ENCODE measurements at places on chromosomes 11 and 22.

DNA sequence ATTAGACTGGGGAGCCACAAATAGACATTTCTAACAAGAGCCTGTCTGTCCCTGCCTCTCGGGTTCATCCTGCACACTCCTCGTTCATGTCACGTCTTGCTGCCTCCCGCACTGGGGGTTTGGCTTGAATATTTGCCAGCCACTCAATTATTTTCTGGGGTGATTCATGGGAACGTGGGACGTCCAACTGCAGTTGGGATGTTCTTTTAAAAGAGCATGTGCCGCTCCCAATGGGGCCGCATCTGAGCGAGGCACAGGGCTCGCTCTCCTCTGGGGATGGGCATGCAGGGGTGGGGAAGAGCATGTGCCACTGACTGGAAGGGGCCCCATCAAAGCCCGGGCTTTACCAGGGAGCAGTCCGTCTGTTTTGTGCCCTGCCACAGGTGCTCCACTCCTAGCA lies 43.4 kb downstream of the PARVG start:
- DNase-seq, result no peak

- DNase-seq, result no peak
These were observed 25.2 kb upstream of the OR8B8 start for GRCh38 chr11:124470561-124471227.

GRCh38 chr11:18669711-18670110 lies 28.9 kb upstream of the TMEM86A start:
- no peak for DNase-seq

GRCh38 chr11:124612567-124613246 lies 1.5 kb downstream of the PANX3 start:
- no peak for DNase-seq

- no peak for DNase-seq
These were observed 159.7 kb downstream of the FAT3 start for GRCh38 chr11:92384358-92384757.

- DNase-seq, result no peak
These were observed 38.6 kb upstream of the CELSR1 start for GRCh38 chr22:46575911-46576555.

DNA sequence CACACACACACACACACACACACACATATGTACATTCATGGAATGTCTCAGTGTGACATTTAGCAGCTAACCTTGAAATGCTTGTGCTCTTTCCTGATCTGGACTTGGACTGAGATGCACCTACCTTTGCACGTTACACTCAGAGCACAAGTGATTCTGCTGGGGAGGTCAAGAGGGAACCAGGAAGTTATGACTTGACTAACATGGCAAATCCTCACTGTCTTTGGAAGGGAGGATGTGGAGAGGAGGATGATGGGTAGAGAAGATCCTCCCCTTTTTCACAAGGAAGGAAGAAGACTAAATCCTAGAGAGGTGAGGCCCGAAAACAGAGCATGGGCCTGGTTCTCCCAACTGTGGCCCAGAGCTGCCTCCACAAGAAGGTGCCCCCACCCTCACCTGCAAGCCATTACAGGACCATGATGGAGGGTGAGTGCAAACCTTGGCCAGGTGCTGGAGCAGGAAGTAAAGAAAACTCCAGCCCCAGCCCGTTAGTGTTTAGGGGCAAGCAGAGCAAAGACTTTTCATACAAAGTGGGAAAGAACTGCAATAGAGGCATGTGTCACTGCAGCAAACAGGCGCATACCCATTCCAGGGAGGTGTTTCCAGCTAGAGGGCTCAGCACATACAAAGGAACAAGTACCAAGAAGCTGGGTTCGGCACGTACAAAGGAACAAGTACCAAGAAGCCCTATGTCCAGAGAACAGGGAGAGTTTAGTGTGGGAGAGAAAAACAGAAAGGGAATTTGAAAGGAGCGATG lies 26.4 kb downstream of the SCN4B start:
- no peak for DNase-seq

GRCh38 chr11:108491936-108492335 lies 6.2 kb downstream of the POGLUT3 start:
- no peak for DNase-seq

- DNase-seq, result no peak
These were observed 32.2 kb upstream of the POGLUT3 start for GRCh38 chr11:108530426-108530825.

GRCh38 chr11:66015454-66015881 lies 3.7 kb downstream of the CST6 start:
- no peak for DNase-seq

DNA sequence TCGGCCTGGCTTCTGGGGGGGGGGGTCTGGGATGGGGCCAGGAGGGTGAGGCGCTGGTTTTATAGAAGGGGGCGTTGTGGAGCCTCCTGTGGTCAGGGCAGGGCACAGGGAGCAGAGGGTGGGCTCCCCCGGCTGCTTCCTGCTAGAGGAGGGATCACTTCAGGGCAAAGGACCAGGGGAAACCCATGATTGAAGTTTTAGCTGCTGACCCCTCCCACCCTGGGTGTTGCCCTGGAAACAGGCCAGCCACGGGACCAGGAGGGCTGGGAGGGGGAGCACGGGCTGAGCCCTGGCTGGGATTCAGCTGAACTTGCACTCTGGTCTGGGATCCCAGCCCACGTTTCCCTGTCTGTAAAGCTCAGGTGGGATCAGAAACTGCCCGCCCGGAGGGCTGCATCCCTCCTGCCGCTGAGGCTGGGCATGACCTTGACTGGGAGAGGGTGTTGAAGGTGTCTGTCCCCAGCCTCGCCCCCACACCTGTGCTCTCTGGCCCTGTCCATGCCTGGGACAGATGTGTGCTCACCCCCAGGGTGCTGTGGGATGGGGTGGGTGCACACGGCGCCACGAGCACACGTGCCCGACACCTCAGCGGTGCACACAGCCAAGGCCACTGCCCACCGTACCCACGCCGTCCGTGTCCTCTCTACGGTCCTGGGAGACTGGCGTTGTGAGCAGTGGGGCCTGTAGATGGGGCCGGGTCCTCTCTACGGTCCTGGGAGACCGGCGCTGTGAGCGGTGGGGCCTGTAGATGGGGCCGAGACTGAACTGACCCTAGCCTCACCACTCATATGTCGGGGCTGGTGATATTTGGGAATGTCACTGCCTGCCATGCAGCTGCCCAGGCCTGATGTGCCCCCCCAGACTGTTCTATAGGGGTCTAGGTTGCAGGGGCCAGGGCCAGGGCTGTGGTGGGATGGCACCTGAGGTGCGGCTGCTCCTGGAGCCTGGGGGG lies 2.3 kb downstream of the TSPAN4 start:
- no peak for DNase-seq

GRCh38 chr11:124846070-124846673 lies 19.1 kb upstream of the ROBO3 start:
- DNase-seq, result no peak

DNA sequence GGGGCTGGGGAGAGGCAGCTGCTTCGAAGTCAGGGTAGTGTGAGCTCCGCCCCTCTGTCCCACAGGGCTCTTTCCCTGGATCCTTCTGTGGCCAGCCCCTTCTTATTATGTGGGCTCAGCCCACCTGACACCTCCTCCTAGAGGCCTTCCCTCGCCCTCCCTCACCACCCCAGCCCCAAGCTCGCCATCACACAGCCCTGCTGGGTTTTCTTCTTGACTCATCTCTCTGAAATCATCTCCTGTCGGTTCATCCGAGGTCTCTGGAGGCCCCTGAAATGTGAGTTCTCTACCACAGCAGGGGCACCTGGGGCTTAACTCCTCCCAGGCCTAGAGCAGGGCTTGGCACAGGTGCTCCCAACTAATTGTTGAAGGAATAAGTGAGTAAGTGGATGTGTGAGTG lies 65.2 kb downstream of the CACNA1I start:
- no peak for DNase-seq

DNA sequence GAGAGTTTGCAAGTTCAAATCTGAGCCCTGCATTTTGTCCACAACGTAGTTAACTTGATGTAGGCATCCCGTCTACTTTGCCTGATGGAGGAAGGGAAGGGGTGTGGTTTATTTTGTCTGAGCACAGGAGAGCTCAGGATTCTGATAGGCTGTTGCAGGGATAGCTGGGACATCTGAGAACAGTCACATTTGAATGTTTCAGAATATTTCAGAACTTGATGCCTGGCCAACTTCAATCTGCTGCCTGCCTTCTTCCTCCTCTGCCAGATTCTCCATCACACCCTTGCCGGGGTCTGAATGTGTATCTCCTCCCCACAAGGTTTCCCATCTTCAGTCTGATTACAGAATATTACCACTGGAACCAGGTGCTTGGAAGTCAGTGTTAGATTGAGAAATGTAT lies 51.6 kb downstream of the NTM start:
- DNase-seq, result no peak

GRCh38 chr22:50530580-50530876 lies 716 bp upstream of the TYMP start:
- DNase-seq, result no peak

GRCh38 chr11:9601037-9601875 lies 27.8 kb downstream of the WEE1 start:
- no peak for DNase-seq

- peak; percentile 23 for DNase-seq
These were observed 103.2 kb downstream of the ETS1 start for GRCh38 chr11:128484172-128484571.

DNA sequence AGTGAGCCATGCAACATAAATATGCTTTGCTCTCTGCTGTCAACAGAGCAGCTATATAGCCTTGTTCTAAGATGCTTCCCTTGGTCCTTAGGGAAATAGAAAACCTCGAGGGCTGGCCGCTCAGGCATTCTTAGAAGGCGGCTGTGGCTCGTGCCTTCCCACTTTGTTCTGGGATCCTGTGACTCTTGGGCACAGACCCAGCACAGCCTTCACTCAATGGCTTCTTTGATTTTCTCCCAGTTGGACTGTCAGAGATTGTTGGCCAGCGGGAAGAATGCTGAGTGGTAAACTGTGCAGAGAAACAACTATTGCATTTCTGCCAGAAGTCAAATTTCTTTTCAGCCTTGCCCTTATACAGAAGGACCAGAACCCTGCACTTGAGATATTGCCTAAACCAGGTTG lies 9.5 kb upstream of the MICAL2 start:
- DNase-seq, result no peak

DNA sequence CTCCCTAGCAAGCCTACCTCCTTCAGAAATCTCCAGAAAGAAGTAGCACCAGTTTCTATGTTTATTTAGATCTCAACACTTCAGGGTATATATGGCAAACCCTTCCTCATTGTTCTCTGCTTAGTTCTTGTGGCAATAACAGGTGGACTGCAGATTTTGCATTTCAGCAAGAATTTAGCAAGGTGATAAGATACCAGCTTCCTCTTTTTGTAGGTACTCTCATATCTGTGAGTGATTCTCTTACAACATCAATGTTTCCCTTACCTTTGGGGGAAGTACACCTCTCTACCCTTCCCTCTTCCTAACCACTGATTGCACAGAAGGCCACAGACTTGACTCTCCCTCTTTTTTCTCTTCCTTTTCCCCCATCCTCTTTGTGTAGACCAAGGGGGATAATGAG lies 230.9 kb upstream of the SESN3 start:
- DNase-seq, result no peak

DNA sequence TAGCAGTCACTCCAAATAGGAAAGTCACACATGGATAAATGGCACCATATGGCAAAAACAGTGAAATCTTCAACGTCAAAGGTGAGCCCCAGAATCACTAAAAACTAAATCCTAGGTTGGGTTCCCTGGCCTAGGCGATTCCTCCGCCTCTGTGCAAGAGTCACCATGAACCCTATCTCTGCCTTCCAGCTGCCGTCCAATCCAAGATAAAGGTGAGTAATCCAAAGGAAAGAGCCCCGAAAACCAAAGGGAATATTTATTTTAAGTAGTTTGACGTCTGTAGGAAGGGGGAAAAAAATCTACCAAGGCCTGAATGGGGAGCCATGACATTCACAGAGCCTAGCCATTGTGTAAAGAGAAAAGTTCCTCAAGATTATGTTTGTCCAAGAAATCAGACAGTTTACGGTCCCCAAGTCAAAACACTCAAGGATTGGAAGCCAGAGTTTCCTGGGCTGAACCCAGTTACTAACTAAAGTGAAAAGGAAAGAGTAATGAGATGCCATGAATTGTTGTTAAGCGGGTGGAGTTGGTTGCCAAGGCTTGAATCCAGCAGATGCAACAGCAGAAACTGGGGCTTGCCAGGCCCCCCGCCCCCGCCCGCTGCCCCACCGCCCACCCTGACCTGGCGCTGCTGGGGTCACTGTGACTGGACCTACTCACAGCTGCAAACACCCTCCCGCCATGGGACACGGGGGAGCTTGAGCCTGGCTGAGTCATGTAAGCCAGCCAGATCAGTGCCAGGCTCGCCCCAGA lies 39.7 kb upstream of the ETS1 start:
- no peak for DNase-seq

- peak; percentile 74 for DNase-seq
These were observed 328.8 kb upstream of the PITPNB start for GRCh38 chr22:28247667-28248363.

- no peak for DNase-seq
These were observed 100.7 kb downstream of the NAV2 start for GRCh38 chr11:19813158-19813879.

DNA sequence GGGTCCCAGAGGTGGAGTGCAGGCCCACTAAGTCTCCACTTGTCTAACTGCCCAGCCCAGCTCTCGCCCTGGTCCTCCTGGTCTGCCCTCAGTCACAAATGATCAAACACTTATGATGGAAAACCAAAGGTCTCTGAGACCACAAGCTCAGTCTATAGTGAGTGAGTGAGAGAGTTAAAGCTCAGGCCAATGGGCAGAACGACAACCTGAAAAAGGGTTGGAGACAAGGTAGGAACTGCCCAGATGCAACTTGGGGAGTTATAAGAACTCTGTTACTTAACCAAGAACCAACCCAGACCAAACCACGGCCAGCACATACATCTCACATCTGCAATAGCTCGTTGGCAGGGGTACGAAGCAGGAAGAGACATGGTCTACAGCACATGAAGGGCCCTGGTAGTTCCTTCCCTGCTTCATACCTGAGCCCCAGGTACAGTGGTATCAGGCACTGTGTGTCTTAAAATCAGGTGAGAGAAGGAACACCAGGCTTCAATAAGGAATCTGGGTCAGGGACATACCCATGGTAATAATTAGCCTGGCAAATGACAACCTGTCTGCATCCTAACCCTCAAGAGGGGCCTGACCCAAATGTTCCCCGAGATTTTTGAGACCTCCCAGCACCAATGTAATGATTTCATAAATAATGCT lies 35.7 kb downstream of the SERPIND1 start:
- no peak for DNase-seq

DNA sequence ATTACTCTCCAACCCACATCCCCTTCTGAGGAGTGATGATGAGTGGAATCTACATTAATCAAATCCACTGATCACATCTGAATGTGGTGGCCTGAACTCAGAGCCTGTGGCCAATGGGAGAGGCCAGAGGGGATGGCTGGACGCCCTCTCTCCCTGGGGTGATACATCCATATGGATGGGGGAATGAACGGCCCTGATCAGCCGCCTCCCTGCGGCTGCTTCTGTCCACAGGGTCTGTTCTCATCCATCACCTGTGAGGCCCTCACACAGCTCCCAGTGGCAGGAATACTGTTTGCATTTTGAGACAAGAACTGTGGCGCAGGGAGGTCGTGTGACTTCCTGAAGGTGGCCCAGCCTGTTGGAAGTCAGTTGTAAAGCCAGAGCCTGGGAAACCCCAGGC lies 78.3 kb upstream of the SHISAL1 start:
- no peak for DNase-seq

DNA sequence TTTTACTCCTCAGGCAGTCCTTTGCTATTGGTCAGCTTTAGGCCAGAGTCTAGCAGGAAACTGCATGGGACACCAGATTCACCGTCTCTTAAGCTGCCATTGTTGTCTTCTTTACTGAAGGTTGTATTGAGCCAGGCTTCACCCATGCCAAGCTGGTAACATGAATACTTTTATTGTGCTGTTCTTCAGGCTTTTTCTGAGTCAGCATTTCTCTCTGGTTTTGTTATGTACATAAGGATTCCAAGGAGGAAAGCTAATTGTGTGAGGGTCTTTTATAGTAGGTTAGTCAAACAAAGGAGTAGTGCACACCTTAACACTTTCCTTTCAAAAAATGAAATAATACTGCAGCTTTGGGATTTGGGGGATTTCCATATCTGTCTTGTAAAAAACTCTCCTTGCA lies 252.8 kb downstream of the JRKL start:
- DNase-seq, result no peak

Measured in NCI-H146 (cell line).